Stimulated activated CD8-positive, alpha-beta memory T cell treated with anti-CD3 and anti-CD28 coated beads, Interleukin-4, amount 100 ng/mL, for 4 hours (primary cell): ENCODE measurements at places on chromosomes 5 and 9.

DNA sequence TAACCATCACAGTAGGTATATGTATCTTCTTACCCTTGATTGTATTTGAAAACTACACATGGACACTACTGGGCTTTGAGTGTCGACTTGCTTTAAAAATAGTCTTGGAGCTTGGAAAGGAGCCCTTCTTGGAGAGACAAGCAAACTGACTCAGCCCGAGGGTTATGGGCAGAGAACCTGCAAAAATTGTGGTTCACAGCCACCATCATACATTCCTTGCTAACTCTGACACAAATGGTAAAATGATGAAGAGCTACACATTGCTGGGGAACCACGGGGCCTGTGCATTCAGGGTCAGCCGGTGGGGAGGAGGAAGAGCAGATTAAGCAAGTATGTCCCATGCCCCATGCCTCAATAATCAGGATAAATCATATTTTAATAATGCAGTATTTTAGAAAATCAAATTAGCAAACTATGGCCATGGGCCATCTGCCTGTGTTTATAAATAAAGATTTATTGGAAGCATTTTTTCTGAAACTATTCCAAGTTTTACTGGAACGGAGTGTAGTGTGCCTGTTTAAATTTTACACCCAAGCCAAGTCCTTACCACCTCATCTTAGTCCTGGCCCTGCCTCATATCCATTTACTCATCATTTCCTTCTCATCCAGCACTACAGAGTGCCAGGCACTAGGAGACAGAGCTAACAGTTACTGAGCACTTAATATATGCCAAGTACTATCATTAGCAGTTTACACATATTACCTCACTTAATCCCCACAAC lies 195.7 kb downstream of the PALM2AKAP2 start:
- no peak for DNase-seq

- DNase-seq = no peak
Measured at GRCh38 chr5:135313946-135314345, 85.1 kb downstream of the MACROH2A1 start.

DNA sequence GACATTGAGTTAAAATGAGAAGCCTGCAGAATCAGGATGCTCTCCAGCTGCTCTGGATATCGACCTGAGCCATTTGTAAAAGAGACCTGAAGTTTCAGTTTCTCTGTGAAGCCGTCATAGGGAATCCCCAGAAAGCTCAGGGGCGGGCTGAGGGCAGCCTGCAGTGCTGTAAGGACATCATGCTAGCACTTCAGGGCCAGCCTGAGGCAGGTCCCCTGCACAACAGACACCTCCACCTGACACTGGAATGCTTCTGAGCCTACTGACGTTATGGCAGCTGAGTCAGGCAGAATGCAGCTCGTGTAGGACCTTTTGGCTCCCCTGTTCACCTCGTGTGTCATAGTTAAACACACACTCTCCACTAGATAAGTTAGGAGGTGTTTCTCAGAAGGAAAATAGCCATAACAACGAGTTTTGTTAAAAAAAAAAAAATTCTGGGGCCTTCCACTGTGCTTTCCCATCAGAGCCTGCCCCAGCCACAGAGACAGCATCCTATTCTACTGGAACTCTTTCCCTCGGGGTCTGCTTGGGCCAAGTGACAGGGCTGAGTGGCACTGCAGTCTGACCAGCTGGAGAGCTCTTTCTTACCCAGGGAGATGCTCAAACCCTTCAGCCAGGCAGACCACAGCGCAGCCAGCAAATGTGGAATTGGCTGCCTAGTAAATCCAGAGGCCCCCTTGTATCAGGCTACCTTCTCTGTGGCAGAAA lies 354.9 kb downstream of the DIRAS2 start:
- DNase-seq = no peak

- DNase-seq = no peak
Measured at GRCh38 chr5:97266576-97266975, 83.5 kb upstream of the RIOK2 start.

DNA sequence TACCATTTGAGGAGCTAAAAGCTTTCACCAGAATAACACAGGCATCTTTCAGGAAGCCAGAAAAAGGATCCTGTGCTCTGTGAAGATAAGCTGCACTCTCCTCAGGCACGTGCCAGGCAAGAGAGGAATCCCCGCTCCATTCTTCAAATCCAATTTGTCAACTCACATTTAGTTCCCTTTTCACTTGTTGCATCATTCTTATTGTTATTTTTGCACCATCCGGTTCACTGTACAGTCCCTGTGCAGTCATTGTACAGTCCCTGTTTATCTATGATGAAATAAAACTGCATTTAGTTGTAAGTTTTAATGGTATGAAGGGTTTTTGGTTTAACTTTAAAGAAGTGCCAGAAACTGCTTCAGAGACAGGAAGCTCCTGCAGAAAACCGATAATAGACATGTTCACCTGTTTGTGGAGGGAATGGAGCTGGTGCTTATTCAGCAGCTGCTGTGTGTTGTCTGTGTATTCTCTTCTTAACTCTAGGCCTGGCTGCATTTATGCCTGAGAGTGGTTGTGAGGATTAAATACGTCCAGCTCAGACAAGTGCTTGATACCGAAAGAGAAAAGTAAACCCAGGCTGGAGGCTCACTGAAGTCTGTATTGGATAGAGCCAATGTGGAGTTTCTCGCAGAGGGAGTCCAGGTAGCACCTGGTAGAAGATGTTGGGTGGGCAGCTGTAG lies 22.4 kb downstream of the IFNW1 start:
- DNase-seq = no peak

DNA sequence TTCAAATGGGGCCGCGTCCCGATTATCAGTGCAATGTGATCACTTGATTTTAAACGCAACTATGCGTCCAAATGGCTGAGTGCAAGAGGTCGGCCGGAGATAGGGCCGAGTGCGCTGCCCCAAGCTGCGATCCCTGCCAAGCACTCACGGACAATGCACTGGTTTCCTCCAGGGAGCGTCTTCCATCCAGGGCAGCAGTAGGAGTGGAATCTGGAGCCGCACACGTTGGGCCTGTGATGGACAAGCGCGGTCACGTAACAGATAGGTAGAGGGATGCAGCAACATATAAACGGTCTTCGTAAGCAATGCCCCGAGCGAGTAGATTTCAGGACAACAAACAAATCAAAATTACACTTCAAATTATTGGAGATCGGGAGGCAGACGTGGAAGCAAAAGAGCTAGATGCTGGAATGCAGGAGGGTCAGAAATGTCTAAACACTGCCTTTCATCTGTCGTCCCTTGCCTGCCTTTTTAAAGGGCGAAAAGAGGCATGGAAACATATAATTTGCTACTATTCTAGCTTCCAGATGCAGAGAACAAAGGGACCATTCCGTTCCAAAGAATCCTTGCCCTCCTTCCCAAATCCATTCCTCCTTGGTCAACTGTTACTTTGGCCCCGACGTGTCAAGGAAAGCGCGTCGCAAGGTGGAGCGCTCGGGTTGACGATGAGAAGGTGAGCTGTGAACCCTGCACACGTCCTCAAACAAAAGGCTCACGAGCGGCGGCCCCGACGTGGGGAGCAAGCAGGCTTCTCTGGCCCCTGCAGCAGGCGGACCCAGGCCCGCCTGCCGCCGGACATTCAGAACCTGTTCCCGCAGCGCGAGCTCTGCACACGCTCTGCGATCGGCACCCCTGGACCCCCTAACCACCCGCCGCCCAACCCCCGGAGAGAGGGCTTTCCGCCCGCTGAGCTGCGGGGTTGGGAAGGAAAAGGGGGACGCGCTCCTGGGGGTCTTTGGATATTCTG lies 1.5 kb downstream of the FBN2 start:
- DNase-seq = no peak

GRCh38 chr5:175710326-175710725 lies 52.5 kb downstream of the HRH2 start:
- no peak for DNase-seq
